ENCODE measurements at places on chromosomes 5 and 9.

DNA sequence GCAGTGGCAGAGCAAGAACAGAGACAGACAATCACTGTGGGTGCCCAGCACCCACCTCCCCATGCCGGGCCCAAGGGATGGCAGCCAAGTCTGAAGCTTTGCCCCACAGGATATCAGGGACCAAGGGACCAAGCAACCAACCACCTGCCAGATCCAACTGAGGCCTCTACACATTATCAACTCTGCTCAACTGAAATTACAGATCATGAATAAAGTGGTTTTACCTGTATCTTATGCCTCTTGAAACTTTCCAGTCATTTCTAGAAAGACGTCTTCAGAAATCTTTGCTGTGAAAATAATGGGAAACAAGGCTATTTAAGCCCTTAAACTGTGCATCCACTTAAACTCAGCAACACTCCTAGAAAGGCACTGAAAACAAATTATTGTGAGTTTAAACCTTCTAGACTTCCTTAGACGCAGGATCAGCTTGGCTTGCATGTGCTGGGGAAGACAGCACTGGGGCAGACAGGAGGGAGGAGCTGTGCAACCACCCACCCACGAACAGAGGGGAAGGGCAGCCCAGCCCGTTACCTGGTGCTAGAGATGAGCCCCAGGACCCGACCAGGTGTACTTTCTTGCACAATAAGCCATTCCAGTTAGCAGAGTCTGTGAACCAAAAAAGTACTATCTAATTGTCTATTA lies 80.0 kb downstream of the SEMA4D start:
- DNase-seq, result no peak

GRCh38 chr5:151245680-151246219 lies 7.2 kb upstream of the GM2A start:
- DNase-seq, result no peak

DNA sequence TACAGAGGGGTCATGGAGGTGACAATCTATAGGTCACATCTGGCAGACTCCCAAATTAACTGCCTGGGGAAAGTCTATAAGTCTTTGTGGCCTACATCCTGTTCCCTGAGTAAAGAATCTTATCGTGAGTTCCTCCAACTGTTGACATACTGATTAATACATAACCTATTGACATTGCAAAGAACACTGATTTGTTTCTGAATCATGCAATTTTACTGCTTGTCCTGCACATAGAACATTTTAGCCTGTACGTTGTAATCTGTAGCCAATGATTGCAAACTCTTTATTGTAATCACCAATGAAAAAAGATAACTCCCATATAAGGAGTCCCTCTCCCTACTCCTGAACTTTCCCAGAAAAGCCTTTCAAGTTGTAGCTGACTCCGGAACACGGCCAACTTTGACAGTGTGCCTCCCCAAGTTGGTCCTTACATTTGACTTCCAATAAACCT lies 18.8 kb upstream of the OR2K2 start:
- no peak for DNase-seq

DNA sequence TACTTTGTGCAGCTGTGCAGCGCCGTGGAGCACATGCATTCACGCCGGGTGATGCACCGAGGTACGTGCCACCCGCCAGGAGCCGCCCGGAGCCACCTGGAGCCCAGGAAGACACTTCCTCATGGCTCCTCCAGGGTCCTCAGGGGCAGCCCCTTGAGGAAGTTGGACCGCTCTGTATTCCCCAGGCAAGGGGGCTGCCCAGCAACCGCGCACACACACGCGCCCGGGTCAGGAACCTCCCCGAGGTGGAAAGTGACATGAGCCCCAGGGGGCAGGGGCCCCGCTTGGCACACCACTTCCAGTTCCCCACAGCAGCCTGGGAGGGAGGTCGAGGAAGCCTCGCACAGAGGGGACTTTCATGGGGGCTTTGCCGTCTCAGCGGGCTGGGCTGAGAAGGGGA lies 68.6 kb downstream of the NEK6 start:
- DNase-seq, result no peak

DNA sequence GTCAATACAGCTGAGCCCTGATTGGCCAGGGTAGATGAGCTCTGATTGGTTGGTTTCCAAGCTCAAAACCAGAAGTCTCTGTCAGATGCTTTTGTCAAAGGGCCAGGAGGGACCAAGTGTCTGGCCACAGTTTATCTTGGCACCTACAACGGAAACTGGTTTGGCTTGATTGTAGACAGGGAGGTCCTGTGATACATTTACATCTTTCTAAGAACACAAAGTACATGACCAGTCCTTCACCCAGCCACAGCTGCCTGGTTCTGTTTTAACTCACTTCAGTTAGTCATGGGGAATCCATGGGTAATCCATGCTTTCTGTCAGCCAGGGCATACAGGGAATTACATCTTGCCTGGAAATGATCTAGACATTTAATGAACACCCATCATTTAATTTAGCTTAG lies 171.2 kb downstream of the SLC12A2 start:
- DNase-seq, result no peak

DNA sequence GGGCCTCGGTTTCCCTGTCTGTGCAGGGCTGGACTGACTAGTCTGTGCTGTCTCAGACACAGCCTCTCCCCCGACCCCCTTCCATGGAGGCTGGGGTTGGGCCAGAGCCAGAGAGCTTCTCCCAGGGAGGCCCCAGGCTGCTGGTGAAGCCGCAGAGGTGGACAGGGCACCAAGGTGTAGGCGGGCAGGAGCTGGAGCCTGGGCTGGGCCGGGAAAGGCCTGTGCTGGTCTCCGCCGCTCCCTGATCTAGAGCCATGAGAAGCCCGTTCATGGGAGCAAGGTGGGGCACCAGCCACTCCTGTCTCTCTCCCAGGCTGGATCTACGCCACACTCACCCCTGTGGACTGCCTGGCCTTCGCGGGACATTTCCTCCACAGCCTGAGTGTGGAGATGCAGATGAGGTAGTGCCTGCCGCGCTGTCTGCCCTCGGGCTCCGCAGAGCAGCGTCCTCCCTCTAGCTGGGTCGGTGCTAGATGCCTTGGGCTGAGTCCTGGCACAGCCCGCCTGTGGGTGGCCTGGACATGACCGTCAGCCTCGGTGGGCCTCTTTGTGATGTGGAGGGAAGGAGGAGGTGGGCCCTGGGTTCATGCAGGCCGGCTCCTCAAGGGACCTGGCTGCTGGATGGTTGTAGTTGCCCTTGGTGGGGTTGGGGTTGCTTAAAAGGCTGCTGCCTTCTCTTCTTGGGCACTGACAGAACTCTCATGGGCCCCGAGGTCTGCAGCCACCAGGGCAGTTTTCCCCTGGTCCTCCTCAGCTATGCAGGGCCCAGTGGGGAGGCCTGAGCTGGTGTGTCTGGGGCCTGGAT lies 79.4 kb downstream of the PHF2 start:
- DNase-seq, result no peak

DNA sequence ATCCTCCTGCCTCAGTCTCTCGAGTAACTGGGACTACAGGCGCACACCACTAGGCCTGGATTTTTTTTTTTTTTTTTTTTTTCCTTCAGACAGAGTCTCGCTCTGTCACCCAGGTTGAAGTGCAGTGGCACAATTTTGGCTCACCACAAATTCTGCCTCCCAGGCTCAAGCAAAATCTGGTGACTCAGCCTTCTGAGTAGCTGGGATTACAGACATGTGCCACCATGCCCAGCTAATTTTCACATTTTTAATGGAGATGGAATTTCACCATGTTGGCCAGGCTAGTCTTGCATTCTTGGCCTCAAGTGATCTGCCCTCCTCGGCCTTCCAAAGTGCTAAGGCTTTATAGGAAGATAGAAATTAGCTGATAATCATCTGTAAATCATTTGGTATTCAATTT lies 43.9 kb downstream of the NSA2 start:
- DNase-seq, result no peak

- no peak for DNase-seq
Measured at GRCh38 chr5:82480331-82480730, 202.2 kb upstream of the RPS23 start.

DNA sequence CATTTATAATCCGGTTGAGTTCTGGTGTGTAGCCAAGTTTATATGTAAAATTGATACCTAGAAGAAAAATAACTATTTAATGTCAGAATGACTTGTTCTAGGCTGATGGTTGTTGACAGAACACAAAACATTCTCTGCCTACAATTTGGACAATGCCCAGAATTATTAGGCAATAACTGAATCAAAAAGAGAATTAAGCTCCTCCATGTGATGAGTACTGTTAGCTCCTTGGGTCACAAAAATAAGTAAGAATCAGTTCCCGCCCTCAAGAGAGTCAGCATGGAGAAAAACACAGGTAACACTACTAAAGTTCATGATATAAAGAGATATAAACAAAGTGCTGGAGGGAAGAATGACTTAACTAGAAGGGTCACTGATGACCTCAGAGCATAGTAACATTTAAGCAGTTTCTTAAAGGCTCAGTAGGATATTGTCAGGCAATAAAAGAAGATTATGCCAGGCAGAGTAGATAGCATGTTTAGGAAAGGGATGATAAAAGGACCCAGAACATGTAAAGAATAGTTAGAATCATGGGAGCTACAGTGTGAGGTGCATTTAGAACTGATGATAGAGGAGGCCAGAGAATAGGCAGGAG lies 200.5 kb upstream of the ACTBL2 start:
- DNase-seq, result no peak

DNA sequence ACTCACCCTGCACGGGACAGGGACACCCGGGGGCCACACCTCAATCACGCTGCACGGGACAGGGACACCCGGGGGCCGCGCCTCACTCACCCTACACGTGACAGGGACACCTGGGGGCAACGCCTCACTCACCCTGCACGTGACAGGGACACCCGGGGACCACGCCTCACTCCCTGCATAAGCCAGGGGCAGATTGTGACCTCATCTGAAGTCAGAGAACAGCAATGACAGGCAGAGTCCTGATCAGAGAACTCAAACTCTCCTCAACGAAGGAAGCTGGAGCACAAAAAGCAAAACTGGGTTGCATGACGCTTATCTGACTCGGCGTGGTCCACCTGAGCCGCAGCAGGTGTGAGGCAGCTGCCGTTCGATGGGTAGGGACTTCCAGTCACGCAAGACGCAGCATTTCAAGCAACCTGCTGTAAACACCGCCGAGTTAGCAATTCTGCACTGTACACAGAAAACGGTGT lies 3.2 kb downstream of the TERT start:
- DNase-seq, result no peak

- no peak for DNase-seq
Measured at GRCh38 chr9:85715587-85715986, 26.2 kb downstream of the AGTPBP1 start.

DNA sequence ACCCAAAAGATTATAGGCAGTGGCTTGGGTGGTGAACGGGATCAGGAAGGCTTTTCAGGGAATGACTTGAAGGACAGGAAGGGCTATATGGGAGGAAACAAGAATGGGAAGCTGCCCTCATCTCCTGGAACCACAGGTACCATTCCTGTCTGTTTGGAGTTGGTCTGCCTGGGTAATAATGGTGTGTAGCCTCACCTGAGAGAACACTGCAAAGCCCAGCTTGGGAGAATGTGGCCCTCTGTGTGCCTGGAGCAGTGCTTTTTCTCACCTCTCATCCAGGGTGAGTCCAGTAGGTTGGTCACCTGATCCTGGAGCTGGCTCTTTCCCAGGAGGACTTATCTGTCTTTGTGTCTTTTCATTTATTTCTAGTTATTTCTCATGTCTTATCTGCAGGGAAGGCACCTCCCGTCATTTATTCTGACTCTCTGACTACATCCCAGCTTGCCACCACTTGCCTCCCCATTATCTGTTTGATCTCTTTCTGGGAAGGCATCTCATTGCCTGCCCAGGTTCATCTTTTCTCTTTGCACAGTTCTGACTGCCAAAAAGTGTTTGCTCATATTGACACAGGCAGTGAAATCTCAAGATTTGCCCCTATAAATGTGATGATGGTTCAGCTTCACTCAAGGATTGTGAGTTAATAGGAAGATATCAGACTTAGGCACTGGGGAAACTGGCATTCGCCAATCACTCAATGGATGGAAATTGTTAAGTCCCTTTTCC lies 22.5 kb upstream of the OR2S2 start:
- no peak for DNase-seq

GRCh38 chr5:164354139-164354751 lies 848.8 kb downstream of the MAT2B start:
- no peak for DNase-seq
